Esophagus squamous epithelium (tissue), 5 donors: ENCODE measurements at places on chromosomes 3 and 15. TPM values are rescaled to one million over a fixed set of nuclear protein-coding genes. Genes with fewer than 3 reads are reported as not detected.

AP3S2 gene
- total RNA-seq, result 18.2 TPM

ZNF621 gene
- total RNA-seq, result 5.1 TPM

PLSCR4 gene
- total RNA-seq, result 8.2 TPM

BFSP2 gene
- not detected for total RNA-seq

MRPL47 gene
- 32.6 TPM for total RNA-seq

BDH1 gene
- 60.6 TPM for total RNA-seq

RRP9 gene
- total RNA-seq, result 23.6 TPM

GOLGA6L7 gene
- not detected for total RNA-seq

TNFSF10 gene
- total RNA-seq, result 61.7 TPM

ABHD6 gene
- 8.8 TPM for total RNA-seq

POC1A gene
- total RNA-seq, result 6.8 TPM

PPARG gene
- 11.3 TPM for total RNA-seq

EHHADH gene
- total RNA-seq, result 6.3 TPM
